ENCODE measurements at places on chromosomes 7 and 10.

DNA sequence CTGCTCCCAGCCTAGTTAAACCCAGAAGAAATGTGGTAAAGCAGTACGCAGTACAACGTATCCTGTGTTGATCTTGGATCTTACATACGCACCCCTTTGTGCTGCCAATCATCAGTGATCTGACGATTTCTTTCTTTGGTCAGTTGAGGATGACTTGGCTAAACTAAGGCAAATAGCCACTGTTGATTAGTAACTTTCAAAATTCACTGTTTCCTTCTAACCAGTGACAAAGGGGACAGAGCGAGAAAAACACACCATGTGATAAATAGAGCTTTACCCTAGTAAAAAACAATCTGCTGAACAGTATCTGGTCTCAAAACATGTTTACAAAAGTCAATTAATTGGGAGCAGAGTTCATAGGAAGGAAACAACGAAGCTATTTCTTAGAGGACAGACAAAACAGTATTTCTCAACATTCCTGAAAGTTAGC, 123.2 kb upstream of the RAB18 start:
- H3K36me3 ChIP-seq = no peaks in the 10 kb centered on the region
- DNase-seq = no peak
- no peak overlapping the region for H3K27ac ChIP-seq
- no peaks in the 10 kb centered on the region for H3K4me1 ChIP-seq
- no peak overlapping the region for H3K4me3 ChIP-seq

- H3K27me3 ChIP-seq = peaks cover 6% of the 10 kb centered on the region
- H3K4me3 ChIP-seq = no peak overlapping the region
- no peaks in the 10 kb centered on the region for H3K36me3 ChIP-seq
- H3K4me1 ChIP-seq = peaks cover 52% of the 10 kb centered on the region
- no peak overlapping the region for H3K27ac ChIP-seq
Observed at GRCh38 chr7:338295-339061, 48.5 kb downstream of the FOXL3 start.

GRCh38 chr10:36097696-36098095, 455.6 kb upstream of the FZD8 start:
- H3K36me3 ChIP-seq = no peaks in the 10 kb centered on the region
- no peak overlapping the region for H3K27ac ChIP-seq
- no peaks in the 10 kb centered on the region for H3K27me3 ChIP-seq
- no peaks in the 10 kb centered on the region for H3K4me1 ChIP-seq
- H3K4me3 ChIP-seq = no peak overlapping the region

DNA sequence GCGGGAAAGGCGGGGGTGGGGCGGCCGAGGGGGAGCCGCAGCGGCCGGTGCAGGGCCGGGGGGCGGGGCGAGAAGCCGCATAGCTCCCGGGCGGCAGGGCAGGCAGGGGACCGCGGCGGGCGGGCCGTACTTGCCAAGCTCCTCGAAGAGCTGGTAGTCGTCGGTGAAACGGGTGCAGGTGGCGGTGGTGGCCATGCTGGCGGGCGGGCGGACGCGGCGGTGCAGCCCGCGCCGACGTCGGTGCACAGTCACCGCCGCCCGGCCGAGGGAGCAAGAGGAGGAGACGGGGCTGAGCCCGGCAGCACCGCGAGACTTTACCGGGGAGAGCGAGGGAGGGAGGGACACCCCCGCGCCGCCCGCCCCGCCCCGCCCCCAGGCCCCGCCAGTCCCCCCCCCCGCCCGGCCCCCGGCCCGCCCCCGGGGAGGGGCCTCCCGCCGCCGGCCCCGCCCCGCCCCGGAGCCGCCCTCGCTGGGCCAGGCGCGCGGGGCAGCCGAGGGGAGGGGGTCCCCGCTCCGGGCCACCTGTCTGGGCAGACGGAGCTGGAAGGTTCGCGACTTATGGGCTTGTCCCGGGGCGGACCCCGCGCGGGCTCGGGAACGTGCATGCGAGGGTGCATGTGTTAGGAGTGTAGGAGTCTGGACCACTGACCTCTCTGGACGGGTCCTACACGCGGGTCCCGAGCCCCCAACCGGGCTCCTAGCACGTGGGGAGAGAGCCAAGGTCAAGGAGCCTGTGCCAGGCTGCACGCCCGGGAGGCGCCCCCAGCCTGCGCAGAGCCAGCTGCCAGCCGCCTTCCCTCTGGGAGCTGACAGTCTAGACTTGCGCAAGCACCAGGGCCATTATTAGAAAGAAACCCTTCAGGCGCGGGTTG, at the start of gene CAMK2G:
Gene CAMK2G, minus strand, starts transcription at position 289 of the 872 bp plus-strand sequence. Its CDS starts 94 bp downstream, at position 195.
- H3K27ac ChIP-seq = peak within 1 kb of the TSS; percentile 47
- H3K36me3 ChIP-seq = peaks cover 28% of the 10 kb centered on the region
- H3K4me1 ChIP-seq = peaks cover 48% of the 10 kb centered on the region
- peak within 1 kb of the TSS; percentile 64 for H3K4me3 ChIP-seq
- no peaks in the 10 kb centered on the region for H3K27me3 ChIP-seq

DNA sequence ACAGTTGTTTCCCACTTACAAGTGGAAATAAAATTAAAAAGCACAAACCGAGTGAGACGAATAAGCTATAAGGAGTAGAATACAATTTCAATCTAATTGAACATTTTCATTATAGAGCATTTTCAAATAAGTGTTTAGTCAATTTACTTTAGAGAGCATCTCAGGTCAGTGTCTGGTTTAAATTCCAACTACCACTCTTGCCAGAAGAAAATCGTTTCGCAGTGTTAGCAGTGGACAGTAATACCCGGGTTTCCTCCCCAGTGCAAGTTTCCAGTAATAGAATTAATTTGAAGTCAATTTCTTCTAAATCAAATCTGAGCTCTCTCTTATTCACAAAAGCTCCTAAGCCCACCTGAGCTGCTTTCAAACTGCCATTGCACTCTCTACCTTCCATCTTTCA, 45.7 kb downstream of the CREB3L2 start:
- H3K4me1 ChIP-seq = peaks cover 2% of the 10 kb centered on the region
- H3K4me3 ChIP-seq = no peak overlapping the region
- no peak for DNase-seq
- H3K27ac ChIP-seq = no peak overlapping the region

GRCh38 chr10:117249493-117250093, 8.7 kb downstream of the SLC18A2 start:
- H3K27ac ChIP-seq = no peak overlapping the region
- H3K36me3 ChIP-seq = no peaks in the 10 kb centered on the region
- DNase-seq = no peak
- H3K27me3 ChIP-seq = peaks cover 9% of the 10 kb centered on the region
- peaks cover 1% of the 10 kb centered on the region for H3K4me1 ChIP-seq
- no peak overlapping the region for H3K4me3 ChIP-seq

DNA sequence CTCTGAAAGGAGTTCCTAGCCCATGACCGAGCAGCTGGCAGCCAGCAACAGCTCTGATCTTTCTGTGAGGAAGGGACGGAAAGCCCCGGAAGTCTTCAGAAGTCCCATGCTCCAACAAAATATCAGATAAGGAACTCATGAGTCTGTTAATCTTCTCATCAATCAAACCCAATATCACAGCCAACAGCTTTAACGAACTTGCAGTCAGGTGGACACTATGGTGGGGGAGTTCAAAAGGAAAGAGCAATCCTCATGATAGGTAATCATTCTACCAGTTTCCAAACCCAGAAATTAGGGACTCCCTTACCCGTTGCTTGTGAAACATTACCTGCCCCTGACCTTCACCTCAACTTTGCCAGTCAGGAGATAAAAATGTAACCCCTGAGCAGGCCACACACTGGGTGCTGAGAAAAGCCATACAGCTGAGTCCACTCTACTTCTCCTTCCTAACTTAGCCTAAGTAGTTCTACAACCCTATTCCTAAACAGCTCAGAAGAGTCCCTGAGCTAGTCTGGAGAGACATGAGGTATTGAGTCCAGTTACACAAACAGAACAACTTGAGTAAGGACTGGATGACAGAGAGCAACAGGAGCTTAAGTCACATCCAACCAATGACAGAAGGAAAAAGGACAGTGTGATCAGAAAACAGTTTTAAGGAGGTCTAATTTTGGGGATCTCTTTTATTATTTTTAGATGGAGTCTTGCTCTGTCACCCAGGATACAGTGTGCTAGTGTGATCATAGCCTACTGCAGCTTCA, 2.2 kb downstream of the NDST2 start:
- DNase-seq = no peak
- no peak overlapping the region for H3K27ac ChIP-seq
- H3K27me3 ChIP-seq = no peaks in the 10 kb centered on the region
- peaks cover 61% of the 10 kb centered on the region for H3K36me3 ChIP-seq
- peaks cover 9% of the 10 kb centered on the region for H3K4me1 ChIP-seq

- H3K27me3 ChIP-seq = no peaks in the 10 kb centered on the region
- no peak for DNase-seq
- H3K27ac ChIP-seq = no peak overlapping the region
- no peaks in the 10 kb centered on the region for H3K36me3 ChIP-seq
- no peaks in the 10 kb centered on the region for H3K4me1 ChIP-seq
Observed at GRCh38 chr7:15757041-15758000, 70.8 kb upstream of the MEOX2 start.

GRCh38 chr10:32367793-32368453, 21.0 kb upstream of the EPC1 start:
- H3K4me1 ChIP-seq = no peaks in the 10 kb centered on the region
- H3K4me3 ChIP-seq = no peak overlapping the region
- no peak for DNase-seq
- no peaks in the 10 kb centered on the region for H3K27me3 ChIP-seq

GRCh38 chr7:107995184-107996071, 7.5 kb downstream of the LAMB1 start:
- H3K4me3 ChIP-seq = no peak overlapping the region
- H3K4me1 ChIP-seq = peaks cover 3% of the 10 kb centered on the region
- H3K36me3 ChIP-seq = no peaks in the 10 kb centered on the region
- no peak for DNase-seq
- peaks cover 3% of the 10 kb centered on the region for H3K27me3 ChIP-seq
- H3K27ac ChIP-seq = peak overlapping the region; percentile 83

DNA sequence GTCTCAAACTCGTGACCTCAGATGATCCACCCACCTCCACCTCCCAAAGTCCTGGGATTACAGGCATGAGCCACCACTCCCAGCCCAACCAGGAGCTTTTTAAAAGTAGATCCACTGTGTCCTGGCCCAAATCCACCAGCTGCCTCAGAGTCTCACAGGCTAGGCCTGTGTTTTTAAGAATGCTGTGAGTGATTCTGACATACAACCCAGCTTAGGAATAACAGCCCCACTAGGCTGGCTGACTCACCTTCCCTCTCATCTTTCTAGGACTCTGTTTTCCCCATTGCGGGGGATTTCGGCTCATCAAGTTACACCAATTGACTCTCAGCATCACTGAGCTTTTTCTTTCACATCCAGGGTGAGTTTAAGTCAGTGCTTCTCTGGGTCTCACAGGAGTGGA, 207.6 kb downstream of the SKIDA1 start:
- H3K4me3 ChIP-seq = no peak overlapping the region
- no peak overlapping the region for H3K27ac ChIP-seq

DNA sequence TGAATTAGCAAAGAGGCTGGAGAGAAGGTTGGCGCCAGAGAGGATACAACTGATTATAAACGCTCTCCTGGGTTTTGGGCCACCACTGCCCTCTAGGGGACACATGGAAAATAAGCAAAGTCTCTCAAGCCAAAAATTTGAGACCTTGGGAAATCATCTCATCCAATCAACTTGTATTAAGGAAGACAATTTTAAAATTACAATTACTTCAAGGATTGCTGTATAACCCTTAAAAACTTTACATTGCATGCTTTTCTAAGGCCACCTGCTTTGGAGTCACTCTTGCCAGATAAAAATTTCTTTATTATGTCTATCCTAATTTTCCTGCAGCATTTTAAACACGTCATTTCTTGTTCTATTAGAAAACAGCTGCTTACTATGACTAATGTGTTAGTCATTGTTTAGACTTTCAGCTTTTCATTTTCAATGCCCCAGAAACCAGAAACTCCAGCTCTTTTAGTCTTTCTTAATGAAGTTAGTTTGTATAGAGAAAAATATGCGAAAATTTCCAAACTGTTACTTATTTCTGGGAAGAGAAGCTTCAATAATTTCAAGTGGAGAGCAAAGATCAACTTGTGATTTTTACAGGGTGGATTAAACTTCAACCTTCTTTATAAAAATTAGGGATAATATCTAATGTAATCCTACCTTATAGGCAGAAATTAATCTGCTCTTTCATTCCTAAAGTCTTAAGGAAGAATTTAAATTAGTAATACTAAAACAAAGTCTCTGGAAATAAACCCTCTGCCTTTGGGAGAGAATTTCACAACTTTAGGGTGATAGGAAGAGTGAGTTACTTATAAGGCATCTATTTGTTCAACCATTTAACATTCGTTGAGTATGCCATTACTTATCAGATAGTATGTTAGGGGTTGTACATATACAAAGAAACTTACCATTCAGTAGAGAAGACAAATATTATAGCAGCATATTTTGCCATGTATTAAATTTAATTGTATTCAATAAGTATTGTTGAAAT, 20.6 kb upstream of the RHOBTB1 start:
- H3K36me3 ChIP-seq = no peaks in the 10 kb centered on the region
- H3K27me3 ChIP-seq = no peaks in the 10 kb centered on the region
- no peaks in the 10 kb centered on the region for H3K4me1 ChIP-seq

GRCh38 chr10:19874791-19875190, 58.6 kb downstream of the PLXDC2 start:
- no peak for DNase-seq
- no peaks in the 10 kb centered on the region for H3K27me3 ChIP-seq
- H3K4me3 ChIP-seq = no peak overlapping the region
- no peaks in the 10 kb centered on the region for H3K4me1 ChIP-seq
- H3K27ac ChIP-seq = no peak overlapping the region
- H3K36me3 ChIP-seq = no peaks in the 10 kb centered on the region

DNA sequence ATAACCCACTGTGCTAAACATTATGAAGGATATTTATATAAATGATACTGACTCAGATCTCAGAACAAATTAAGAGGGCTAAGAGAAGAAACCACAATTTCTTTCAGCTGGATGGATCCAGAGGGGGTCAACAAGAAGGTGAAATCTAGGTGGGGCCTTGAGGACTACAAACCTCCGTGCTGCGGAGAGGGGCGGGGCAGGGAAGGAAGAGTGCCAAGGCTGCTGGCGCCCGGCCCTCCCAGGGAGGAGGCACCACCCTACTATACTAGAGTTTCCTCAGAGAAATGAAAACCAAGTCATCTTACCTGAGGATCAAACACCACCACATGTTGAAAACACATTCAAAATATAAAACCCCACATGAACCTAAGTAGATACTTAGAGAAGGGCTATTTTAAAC, 29.3 kb upstream of the CRYGN start:
- no peak overlapping the region for H3K4me3 ChIP-seq
- no peak overlapping the region for H3K27ac ChIP-seq
- no peak for DNase-seq
- H3K27me3 ChIP-seq = no peaks in the 10 kb centered on the region
- peaks cover 42% of the 10 kb centered on the region for H3K36me3 ChIP-seq

DNA sequence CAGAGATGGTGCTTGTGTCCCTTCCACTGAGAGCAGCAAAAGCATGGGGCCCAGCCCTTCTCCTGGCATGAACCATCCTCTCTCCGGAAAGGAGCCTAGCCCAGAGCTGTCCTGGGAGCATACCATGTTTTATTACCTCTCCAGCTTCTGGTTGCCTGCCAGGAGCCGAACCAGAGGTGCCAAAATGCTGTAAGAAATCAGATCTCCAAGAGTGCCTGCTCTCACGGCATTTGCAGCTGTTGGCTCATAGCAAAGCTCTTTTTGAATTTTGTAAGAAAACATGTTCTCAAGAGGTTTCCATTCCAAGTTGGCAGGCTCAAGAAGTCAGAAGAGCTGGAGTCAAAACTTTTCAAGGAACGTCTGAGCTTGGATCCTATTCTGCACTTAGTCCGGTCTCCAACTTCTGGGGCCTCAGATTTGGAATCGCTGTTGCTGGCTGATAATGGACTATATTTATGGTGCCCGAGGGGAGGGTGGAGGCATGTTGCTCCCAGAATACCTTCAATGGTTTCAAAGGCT, 211.7 kb upstream of the MKI67 start:
- no peak overlapping the region for H3K27ac ChIP-seq
- peaks cover 4% of the 10 kb centered on the region for H3K4me1 ChIP-seq
- H3K27me3 ChIP-seq = no peaks in the 10 kb centered on the region
- H3K4me3 ChIP-seq = no peak overlapping the region
- DNase-seq = no peak
- H3K36me3 ChIP-seq = no peaks in the 10 kb centered on the region
